ENCODE measurements at places on chromosomes 2 and 18. TPM values are rescaled to one million over a fixed set of nuclear protein-coding genes. Genes with fewer than 3 reads are reported as not detected.

Gene RNU2-63P
- not detected for total RNA-seq

Gene GREB1L
- total RNA-seq = 4.4 TPM

Gene KCNG2
- not detected for total RNA-seq

Gene POTEI
- total RNA-seq = not detected

Gene CPS1
- 2.8 TPM for total RNA-seq

Gene SERPINB11
- total RNA-seq = not detected

Gene IKZF2
- total RNA-seq = 15.5 TPM

Gene ANKRD36
- 4.1 TPM for total RNA-seq

Gene OBSL1
- 52.2 TPM for total RNA-seq

Gene MARCO
- total RNA-seq = 5.9 TPM

Gene HOXD10
- not detected for total RNA-seq

- H3K36me3 ChIP-seq = no peaks in the 10 kb centered on the region
- H3K27me3 ChIP-seq = no peaks in the 10 kb centered on the region
- H3K4me1 ChIP-seq = no peaks in the 10 kb centered on the region
- DNase-seq = no peak
- no peak overlapping the region for H3K4me3 ChIP-seq
Measured at GRCh38 chr18:57210107-57210715, 63.3 kb downstream of the BOD1L2 start.

DNA sequence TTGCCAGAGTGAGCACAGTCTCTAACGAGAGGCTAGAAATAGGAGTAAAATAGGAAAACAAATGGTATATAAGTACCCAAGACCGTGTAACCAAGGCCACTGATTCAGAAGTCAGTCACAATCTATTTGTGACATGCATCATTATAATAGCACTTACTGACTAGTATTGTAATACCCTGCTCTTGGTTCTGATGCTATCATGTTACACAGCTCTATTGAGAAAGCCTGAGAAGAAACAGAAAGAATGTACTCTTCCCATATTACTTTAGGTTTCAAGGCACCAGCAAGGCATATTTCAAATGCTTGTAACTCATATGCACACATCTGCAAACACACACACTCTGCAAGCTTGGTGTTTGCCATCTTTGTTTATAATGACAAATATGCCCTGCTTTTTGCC, 746.4 kb downstream of the SLC4A3 start:
- no peak for DNase-seq
- H3K36me3 ChIP-seq = no peaks in the 10 kb centered on the region
- no peaks in the 10 kb centered on the region for H3K27me3 ChIP-seq
- no peak overlapping the region for H3K4me3 ChIP-seq
- no peaks in the 10 kb centered on the region for H3K4me1 ChIP-seq

DNA sequence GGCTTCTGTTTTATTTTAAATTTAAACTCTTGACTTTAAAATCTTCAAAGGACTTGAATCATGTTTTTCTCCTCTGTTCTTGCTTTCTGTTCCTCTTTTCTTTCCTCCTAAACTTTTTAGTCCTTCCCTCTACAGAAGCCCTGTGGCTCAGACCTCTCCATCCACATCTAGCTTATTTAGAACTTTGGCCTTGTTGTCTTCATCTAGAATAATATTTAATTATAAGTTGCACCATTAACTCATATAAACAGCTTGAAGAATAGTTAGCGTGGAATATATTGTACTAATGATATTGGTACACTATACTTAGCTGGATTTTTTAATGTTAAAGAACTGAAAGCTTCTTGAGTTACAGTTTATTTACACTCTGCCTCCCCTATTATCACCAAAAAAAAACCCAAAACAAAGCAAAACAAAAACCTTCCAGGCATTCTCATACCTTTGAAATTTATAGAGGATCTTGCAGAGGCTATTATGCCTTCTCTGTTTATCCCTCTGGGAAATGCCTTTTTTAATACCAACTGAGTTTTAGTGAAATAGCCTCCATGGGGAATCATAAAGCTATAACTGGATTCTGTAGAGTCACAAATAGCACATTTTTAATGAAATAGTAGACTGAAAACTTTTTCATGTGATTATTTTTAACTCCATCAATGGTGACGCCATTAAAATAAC, 9.2 kb upstream of the CCDC141 start:
- no peaks in the 10 kb centered on the region for H3K27me3 ChIP-seq
- H3K4me1 ChIP-seq = no peaks in the 10 kb centered on the region
- H3K36me3 ChIP-seq = no peaks in the 10 kb centered on the region
- no peak overlapping the region for H3K4me3 ChIP-seq
- DNase-seq = no peak
- no peak overlapping the region for H3K27ac ChIP-seq

- H3K4me1 ChIP-seq = no peaks in the 10 kb centered on the region
- DNase-seq = no peak
- no peak overlapping the region for H3K4me3 ChIP-seq
- H3K36me3 ChIP-seq = no peaks in the 10 kb centered on the region
- no peak overlapping the region for H3K27ac ChIP-seq
Measured at GRCh38 chr18:41599466-41599865, 355.6 kb upstream of the PIK3C3 start.

- no peaks in the 10 kb centered on the region for H3K36me3 ChIP-seq
- no peak overlapping the region for H3K4me3 ChIP-seq
- DNase-seq = no peak
- no peak overlapping the region for H3K27ac ChIP-seq
- H3K27me3 ChIP-seq = no peaks in the 10 kb centered on the region
Measured at GRCh38 chr2:239499726-239500573, 99.1 kb upstream of the HDAC4 start.

GRCh38 chr2:71804281-71804751, 343.3 kb downstream of the CYP26B1 start:
- no peak overlapping the region for H3K4me3 ChIP-seq
- no peaks in the 10 kb centered on the region for H3K27me3 ChIP-seq
- no peak for DNase-seq
- no peaks in the 10 kb centered on the region for H3K36me3 ChIP-seq
- no peak overlapping the region for H3K27ac ChIP-seq

GRCh38 chr2:54254180-54254579, 1.8 kb downstream of the TSPYL6 start:
- no peak for DNase-seq
- H3K27ac ChIP-seq = no peak overlapping the region
- H3K36me3 ChIP-seq = no peaks in the 10 kb centered on the region
- H3K4me3 ChIP-seq = no peak overlapping the region
- no peaks in the 10 kb centered on the region for H3K27me3 ChIP-seq
- no peaks in the 10 kb centered on the region for H3K4me1 ChIP-seq

GRCh38 chr18:25457126-25457525, 105.2 kb upstream of the ZNF521 start:
- H3K4me1 ChIP-seq = no peaks in the 10 kb centered on the region
- H3K36me3 ChIP-seq = no peaks in the 10 kb centered on the region
- H3K27me3 ChIP-seq = no peaks in the 10 kb centered on the region
- no peak overlapping the region for H3K27ac ChIP-seq

- no peak for DNase-seq
- H3K36me3 ChIP-seq = no peaks in the 10 kb centered on the region
- H3K27me3 ChIP-seq = no peaks in the 10 kb centered on the region
- no peaks in the 10 kb centered on the region for H3K4me1 ChIP-seq
- no peak overlapping the region for H3K27ac ChIP-seq
- no peak overlapping the region for H3K4me3 ChIP-seq
Measured at GRCh38 chr2:143471550-143471949, 342.3 kb downstream of the ARHGAP15 start.

DNA sequence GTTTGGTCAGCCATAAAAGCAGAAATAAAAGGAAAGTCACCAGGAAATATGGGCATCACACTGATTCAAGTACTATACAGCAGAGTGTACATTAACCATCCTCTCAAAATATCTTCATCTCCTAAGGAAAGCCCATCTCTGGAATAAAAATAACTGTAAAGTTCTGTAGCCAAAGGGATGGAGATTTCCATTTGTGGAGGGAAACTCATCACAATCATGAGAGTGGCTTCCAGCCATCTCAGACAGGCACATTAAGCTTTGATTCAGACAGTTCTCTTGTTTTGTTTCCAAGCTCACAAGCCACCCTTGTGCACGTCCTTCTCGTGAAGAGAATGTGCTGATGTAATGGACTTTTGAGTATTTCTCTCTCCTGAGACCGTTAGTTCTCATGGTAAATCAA, 695.5 kb downstream of the LRRTM4 start:
- DNase-seq = no peak
- H3K27me3 ChIP-seq = no peaks in the 10 kb centered on the region
- H3K36me3 ChIP-seq = no peaks in the 10 kb centered on the region

DNA sequence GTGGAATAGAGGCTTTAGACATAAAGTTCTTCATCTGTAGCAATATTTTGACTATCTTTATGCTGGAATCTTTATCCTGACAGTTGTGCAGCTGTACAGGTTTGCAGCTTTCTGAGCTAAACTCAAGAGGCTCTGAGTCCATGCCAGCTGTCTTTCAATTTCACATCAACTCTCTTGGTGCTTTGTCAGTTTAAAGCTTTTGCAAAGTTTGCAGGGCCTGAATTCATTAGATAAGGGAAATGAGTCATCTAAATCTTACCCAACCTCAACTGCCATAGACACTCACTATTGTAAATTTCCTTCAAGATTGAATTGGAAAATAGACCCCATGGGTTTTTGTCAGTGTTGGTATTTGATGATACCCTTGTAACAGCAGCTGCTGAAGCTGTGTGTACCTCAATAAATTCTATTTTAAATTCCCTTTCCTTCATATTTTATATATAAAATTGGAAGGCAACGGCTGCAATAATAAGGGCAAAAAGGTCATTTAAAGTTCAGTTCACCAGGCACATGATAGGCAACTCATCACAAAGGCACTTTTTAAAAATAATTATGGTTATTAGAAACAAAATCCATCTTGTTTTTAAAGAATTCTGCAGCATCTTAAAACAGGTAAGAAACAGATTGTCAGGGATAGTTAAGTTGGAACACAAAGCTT, 169.9 kb upstream of the SLC39A10 start:
- H3K36me3 ChIP-seq = no peaks in the 10 kb centered on the region
- no peaks in the 10 kb centered on the region for H3K4me1 ChIP-seq
- no peak overlapping the region for H3K4me3 ChIP-seq

- H3K27ac ChIP-seq = peak overlapping the region; percentile 21
- H3K27me3 ChIP-seq = no peaks in the 10 kb centered on the region
- DNase-seq = no peak
- no peak overlapping the region for H3K4me3 ChIP-seq
- no peaks in the 10 kb centered on the region for H3K4me1 ChIP-seq
Measured at GRCh38 chr18:9405130-9405529, 70.2 kb upstream of the RALBP1 start.

- no peaks in the 10 kb centered on the region for H3K27me3 ChIP-seq
- DNase-seq = no peak
- no peaks in the 10 kb centered on the region for H3K36me3 ChIP-seq
- H3K4me1 ChIP-seq = no peaks in the 10 kb centered on the region
Measured at GRCh38 chr2:150850641-150851040, 363.2 kb upstream of the RND3 start.

- no peaks in the 10 kb centered on the region for H3K36me3 ChIP-seq
- no peak for DNase-seq
- no peak overlapping the region for H3K4me3 ChIP-seq
- H3K27ac ChIP-seq = no peak overlapping the region
Measured at GRCh38 chr2:232420463-232421188, 14.0 kb downstream of the ALPG start.

DNA sequence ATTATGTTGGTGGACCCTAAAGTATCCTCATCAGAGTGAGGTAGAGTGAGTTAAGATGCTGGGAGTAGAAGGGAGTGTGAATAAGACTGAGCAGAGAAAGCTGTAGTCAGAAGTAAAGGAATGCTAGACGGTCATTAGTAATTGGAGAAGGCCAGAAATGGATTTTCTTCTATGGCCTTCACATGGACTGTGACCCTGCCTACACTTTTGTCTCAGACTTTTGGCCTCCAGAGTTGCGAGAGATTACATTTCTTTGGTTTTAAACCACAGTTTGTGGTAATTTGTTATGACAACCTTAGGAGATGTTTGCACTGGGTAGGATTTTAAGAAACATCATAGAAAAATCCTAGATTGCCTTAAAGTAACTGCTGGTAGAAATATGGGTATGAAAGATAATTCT, 1267.7 kb upstream of the TMEFF2 start:
- no peaks in the 10 kb centered on the region for H3K4me1 ChIP-seq
- DNase-seq = no peak
- H3K4me3 ChIP-seq = no peak overlapping the region
- no peak overlapping the region for H3K27ac ChIP-seq

GRCh38 chr2:6986912-6987361, 69.7 kb downstream of the RNF144A start:
- H3K27me3 ChIP-seq = no peaks in the 10 kb centered on the region
- peak overlapping the region; percentile 20 for H3K27ac ChIP-seq
- peaks cover 45% of the 10 kb centered on the region for H3K4me1 ChIP-seq
- no peak for DNase-seq

GRCh38 chr2:158212301-158212700, 110.6 kb downstream of the UPP2 start:
- no peak overlapping the region for H3K4me3 ChIP-seq
- no peaks in the 10 kb centered on the region for H3K36me3 ChIP-seq
- H3K4me1 ChIP-seq = no peaks in the 10 kb centered on the region
- no peaks in the 10 kb centered on the region for H3K27me3 ChIP-seq
- no peak overlapping the region for H3K27ac ChIP-seq
- no peak for DNase-seq

DNA sequence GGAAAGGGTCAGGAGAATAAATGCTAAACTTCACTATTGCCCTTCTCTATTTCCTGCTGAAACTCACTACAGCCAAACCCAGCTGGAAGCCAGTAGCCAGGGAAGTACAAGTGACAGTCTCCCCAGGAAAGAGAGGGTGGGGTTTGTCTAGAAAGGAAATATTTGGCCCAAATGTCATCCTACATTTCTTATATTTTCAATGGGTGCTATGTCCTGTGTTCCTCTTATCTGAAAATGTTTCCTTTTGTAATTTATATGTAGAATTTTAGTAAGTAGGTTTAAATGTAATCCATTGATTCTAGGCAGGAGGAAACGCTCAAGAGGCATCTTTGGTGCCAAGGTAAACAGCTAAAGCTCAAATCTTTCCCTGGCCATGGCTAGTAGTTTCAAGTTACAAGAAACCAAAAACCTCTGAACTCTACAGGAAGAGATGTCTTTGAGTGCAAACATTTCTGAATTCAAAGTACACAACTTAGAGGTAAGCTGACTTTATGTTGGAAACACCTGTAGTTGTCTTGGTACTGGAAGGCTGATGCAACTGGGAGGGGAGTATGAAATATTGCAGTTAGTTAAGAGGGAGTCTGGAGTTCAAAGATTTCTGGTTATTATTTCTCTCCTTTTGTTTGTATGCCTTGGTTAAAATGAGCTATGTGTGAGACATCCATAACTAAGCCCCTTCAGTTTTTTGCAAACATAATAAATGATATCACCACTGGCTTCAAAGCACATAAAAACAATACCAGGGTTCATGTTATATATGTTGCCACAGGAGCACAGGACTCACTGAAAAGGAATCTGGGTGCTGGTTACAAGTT, 356.1 kb upstream of the ZC3H15 start:
- no peak overlapping the region for H3K27ac ChIP-seq
- DNase-seq = no peak
- H3K4me3 ChIP-seq = no peak overlapping the region

- no peaks in the 10 kb centered on the region for H3K36me3 ChIP-seq
- no peak for DNase-seq
- H3K27me3 ChIP-seq = no peaks in the 10 kb centered on the region
- no peak overlapping the region for H3K27ac ChIP-seq
- H3K4me3 ChIP-seq = no peak overlapping the region
Measured at GRCh38 chr2:187345338-187345737, 102.7 kb downstream of the CALCRL start.

GRCh38 chr2:151379169-151379568, 21.8 kb downstream of the TNFAIP6 start:
- no peaks in the 10 kb centered on the region for H3K27me3 ChIP-seq
- no peaks in the 10 kb centered on the region for H3K36me3 ChIP-seq
- H3K4me3 ChIP-seq = no peak overlapping the region
- no peak overlapping the region for H3K27ac ChIP-seq

- H3K4me1 ChIP-seq = peaks cover 96% of the 10 kb centered on the region
- H3K4me3 ChIP-seq = no peak overlapping the region
- peak overlapping the region; percentile 97 for H3K27ac ChIP-seq
- DNase-seq = peak; percentile 77
- H3K27me3 ChIP-seq = no peaks in the 10 kb centered on the region
- no peaks in the 10 kb centered on the region for H3K36me3 ChIP-seq
Measured at GRCh38 chr2:26978061-26978596, 7.7 kb downstream of the MAPRE3 start.
